ENCODE measurements at places on chromosomes 7 and 10.

- DNase-seq, result no peak
Observed at GRCh38 chr7:105779856-105780780, 96.3 kb downstream of the ATXN7L1 start.

DNA sequence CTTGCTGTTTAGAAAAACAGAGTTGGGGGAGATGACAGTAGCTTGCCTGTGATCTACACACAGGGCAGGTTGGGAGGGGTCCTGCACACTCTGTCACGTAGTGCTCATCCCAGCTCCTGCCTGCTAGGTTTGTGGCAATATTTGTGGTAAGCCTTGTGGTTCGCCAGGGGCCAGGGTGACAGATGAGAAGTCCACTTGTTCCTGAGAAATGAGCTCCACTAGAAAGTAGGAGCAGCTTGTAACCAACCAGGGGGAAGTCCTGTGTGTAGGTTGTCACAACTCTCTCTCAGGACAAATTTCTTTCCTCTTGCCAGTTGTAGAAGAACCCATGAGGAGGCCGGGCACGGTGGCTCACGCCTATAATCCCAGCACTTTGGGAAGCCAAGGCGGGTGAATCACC lies 147.0 kb downstream of the TCF7L2 start:
- no peak for DNase-seq

DNA sequence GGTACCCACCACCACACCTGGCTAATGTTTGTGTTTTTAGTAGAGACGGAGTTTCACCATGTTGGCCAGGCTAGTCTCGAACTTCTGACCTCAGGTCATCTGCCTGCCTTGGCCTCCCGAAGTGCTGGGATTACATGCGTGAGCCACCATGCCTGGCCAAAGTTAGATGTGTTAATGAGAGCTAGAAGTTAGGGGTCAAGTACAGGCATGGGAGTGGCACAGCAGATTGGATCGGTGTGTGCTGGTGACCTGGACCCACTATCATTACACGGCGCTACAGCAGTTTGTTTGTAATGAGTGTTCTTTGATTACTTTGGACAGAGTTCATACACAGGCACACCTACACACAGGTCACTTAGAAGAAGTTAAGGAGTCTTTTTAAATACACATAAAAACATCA lies 36.7 kb downstream of the DNAJB6 start:
- DNase-seq, result no peak

- peak; percentile 38 for DNase-seq
Observed at GRCh38 chr10:58590152-58590840, 77.6 kb downstream of the BICC1 start.

- DNase-seq, result peak; percentile 61
Observed at GRCh38 chr10:71975871-71976725, 11.9 kb downstream of the CHST3 start.

DNA sequence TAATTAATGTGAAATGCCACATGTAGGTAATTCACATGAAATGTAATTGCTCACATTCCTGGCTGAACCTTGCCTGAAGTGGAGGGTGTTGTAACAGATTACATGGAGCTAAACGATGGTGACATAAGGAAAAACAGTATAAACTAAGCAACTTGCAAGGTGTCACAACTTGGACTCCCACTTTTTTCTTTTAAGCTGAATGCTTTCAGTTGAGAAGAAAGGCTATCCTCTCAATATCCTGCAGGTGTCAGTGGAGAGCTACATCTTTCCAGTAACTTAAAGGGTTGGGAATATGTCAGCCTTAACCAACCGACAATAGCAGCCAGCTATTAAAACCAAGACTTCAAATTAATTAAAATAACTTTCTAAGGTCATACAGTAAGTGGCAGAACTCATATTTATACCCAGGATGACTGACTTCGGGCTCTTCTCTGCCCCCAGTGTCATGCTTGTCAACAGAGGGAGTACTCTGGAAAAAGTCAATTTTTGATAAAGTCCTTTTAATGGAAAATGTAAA lies 33.7 kb downstream of the NRBF2 start:
- no peak for DNase-seq

DNA sequence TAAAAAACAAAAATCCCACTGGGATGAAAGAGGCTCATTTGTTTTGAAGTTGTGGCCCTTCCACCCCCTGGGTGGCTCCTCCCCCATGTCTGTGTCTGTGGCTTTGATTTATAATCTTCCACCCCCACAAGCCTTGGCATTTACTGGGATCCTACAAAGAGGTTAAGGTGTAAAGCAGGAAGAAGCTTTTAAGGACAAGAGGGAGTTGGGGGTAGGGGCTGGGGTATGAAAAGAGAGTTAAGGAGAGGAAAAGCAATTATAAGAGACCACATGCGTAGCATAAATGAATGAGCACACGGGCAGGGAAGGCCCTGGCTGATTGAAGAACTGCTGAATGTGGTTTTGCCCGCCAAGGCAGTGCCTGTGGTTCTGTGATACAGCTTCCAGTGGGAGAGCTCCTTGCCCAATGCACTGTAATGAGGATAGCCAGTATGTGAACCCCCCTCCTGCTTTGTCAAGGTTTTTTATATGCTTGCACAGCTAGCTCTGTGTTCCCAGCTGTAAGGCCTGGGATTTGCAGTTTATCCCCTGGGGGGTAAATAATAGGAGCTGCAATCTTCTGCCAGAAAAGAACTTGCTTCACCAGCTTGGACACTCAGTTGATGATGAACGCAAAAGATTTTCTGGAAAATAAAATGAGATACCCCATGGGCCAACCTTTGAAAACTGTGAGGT lies 34.7 kb upstream of the KMT2E start:
- DNase-seq, result no peak

GRCh38 chr10:79066411-79067240 lies 2.1 kb upstream of the ZMIZ1 start:
- no peak for DNase-seq

- DNase-seq, result no peak
Observed at GRCh38 chr7:158751751-158752150, 47.1 kb upstream of the NCAPG2 start.

DNA sequence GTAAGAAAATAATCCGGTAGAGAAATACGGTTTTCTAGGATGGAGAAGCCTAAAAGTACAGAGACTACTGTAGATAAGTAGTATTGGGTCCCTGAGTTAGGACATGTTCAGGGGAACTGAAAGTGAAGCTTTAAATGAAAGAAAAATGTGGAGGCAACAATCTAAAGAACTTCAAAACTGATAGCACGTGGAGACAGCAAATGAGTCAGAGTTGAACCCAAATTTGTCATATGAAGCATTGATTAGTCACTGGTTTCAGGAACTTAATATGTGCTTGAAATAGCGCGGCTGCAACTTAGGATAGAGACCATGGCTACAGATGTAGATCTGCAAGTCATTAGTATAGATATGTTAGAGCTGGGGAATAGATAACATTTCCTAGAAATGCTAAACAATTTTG lies 1138.6 kb upstream of the SORCS1 start:
- no peak for DNase-seq

DNA sequence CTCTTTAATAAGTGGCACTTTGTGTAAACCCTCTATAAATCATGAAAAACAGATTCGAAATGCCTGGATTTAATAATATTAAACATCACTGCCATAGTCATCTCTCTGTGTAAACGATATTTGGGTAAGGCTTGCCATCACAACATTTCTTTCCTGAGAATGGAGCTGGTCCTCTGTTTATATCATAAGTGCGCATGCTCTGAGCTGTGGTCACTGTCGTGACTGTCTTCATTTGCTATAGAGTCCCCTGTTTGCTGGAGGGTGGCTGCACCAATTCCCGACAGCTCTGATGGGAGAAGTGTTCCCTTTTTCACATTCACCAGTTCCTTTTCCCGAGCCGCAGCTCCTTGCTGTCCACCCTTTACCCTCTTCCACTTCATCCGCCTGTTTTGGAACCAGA lies 50.4 kb upstream of the AGMO start:
- no peak for DNase-seq

GRCh38 chr10:79027147-79028055 lies 41.4 kb upstream of the ZMIZ1 start:
- DNase-seq, result no peak

- DNase-seq, result no peak
Observed at GRCh38 chr10:129933456-129934092, 30.5 kb downstream of the EBF3 start.

GRCh38 chr10:60944058-60944909 lies at the start of gene RHOBTB1:
RHOBTB1 (minus strand) TSS chr10:60944185; CDS start chr10:60911542, 32,643 bp downstream.
- peak; percentile 81 for DNase-seq

- DNase-seq, result no peak
Observed at GRCh38 chr7:151425670-151426440, 14.1 kb downstream of the CRYGN start.

DNA sequence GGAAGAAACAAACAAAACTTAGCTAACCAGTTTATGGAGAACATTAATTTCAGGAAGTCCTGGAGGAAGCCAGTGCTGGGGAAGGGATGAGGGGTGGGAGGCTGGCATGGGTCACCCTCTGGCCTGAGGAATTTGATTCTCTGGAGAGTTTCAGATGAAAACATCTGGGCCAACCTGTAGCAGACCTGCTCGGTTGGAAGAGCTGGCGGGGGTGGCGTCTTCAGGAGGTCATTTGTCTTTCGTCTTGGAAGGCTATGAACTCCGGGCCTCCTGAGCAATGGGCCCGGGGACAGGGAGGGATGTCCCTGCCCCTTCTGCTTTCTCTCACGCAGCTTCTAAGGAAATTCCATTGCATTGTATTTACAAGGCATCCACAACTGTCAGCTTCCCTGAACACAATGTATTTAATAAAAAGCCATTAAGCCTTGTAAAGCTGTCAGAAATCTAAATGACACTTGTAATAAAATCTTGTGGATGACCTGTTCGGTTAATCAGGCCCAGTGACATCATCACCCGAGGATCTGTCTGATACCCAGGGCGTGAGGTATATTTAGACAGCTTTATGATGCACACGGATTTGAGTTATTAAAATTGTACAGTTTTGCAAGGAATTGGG lies 250.5 kb downstream of the RAB11FIP2 start:
- DNase-seq, result peak; percentile 36

DNA sequence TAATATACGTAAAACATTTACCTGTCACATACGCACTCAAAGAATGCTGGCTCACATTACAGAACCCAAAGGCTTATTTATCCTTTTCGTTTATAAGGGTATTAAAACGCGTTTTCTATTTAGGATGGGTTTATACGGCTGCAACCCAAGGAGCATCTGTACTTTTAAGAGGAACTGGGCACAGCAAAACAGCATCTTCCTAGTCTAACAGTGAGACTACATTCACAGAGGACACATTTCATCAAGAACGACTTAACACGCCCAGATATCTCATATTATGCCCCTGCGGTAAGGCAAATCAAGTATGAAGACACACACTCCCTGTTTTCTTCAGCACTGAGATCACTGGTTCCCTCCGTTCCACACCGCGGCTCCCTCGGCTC lies 533 bp upstream of the DMTF1 start:
- no peak for DNase-seq

GRCh38 chr7:37408291-37409228 lies 40.1 kb downstream of the ELMO1 start:
- no peak for DNase-seq

GRCh38 chr10:114876602-114877300 lies 55.2 kb downstream of the FHIP2A start:
- DNase-seq, result peak; percentile 71

DNA sequence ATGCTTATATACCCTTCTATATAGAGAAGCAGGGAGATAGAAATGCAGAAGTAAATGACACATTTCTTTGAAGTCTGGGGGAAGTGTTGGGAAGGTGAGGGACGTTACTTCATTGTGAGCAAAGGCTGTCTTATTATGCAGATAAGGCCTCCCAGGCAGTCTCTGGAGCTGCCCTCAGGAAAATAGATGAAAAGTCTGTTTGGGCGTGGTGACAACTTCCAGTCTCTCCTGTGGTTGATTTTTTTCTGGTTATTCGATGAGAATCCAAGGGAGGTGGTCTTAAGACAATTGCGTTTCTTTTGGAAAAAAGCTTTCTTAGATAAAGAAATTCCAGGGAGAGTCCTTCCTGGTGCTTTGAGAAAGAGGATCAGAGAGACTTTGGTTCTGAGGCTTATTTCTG lies 84.0 kb downstream of the NEUROD6 start:
- DNase-seq, result no peak

- DNase-seq, result peak; percentile 56
Observed at GRCh38 chr10:60140651-60141632, 234.6 kb upstream of the CCDC6 start.

DNA sequence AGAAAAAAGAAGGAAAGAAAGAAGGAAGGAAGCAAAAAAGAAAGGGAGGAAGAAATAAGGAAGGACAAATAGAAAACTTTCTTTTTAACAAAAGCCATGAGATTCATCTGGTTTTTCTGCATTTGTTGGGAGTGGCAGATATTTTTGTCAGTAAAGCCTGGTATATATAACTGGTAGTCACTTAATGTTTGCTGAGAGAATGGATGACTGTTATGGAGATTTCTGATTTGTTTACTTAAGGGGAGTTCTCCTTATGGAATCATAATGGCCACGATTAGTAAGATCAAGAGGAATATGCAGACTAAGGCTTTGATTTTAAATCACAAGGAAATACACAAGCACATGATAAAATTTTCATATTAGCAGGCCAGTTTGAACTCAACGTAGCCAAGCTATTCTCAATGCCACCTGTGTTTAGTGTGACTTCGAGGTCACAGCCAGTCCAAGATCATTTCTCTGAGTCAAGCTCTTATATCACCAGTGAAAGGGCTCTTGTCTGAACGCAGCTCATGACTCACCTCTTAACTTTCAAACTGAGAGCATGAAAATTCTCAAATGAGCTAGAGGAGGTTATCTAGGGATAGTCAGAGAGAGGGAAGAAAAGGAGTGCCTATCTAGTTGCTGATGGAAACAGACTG lies 445.1 kb upstream of the ZMIZ1 start:
- no peak for DNase-seq

GRCh38 chr7:133591704-133592340 lies 338.9 kb downstream of the EXOC4 start:
- DNase-seq, result no peak

- DNase-seq, result no peak
Observed at GRCh38 chr10:110481919-110482318, 15.8 kb upstream of the DUSP5 start.

- no peak for DNase-seq
Observed at GRCh38 chr7:144720149-144720548, 115.7 kb downstream of the TPK1 start.

GRCh38 chr7:22125436-22125835 lies 179.7 kb upstream of the CDCA7L start:
- no peak for DNase-seq

DNA sequence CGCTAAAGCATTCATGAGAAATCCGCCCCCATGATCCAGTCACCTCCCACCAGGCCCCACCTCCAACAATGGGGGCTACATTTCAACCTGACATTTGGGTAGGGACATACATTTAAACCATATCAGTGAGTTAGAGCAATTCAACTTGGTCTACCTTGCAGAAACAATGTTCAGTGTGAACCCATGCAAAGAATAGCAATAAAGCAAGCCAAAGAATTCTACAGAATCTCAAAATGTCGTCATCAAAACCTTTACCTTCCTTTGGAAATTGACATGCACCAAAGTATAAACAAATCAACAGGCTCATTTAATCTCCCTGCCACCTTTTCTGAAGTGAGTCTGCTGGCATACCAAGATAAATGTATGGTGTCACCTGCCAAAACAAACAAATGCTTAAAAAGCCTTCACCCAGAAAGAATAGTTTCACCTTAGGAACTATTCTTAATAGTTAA lies 68.8 kb upstream of the ABLIM1 start:
- no peak for DNase-seq

GRCh38 chr10:36577126-36577525 lies 548.3 kb upstream of the ANKRD30A start:
- no peak for DNase-seq
